ENCODE measurements at places on chromosomes 2 and 18.
A peak's percentile ranks its signal among the peaks of the same experiment; 100 is the strongest.

DNA sequence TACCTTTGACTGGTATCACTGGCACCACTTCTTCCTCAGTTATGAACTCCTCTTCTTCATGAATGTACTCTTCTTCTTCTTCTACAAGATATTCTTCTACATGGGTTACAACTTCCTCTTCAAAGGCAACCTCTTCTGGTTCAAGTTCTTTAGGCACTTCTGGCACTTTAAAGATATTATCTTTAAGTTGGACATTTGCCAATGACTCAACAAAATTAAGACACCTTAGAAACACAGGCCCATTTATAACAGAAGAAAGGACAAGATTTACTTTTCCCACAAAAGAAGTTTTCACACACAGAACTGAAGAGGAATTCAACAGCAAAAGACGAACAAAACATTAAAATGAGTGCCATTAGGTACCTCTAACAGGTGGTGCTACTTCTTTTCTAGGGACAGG is 127.3 kb downstream of the TTN start:
- DNase-seq: no peak

- DNase-seq: no peak
These were observed 4.0 kb downstream of the PPP3R1 start for GRCh38 chr2:68248361-68248760.

DNA sequence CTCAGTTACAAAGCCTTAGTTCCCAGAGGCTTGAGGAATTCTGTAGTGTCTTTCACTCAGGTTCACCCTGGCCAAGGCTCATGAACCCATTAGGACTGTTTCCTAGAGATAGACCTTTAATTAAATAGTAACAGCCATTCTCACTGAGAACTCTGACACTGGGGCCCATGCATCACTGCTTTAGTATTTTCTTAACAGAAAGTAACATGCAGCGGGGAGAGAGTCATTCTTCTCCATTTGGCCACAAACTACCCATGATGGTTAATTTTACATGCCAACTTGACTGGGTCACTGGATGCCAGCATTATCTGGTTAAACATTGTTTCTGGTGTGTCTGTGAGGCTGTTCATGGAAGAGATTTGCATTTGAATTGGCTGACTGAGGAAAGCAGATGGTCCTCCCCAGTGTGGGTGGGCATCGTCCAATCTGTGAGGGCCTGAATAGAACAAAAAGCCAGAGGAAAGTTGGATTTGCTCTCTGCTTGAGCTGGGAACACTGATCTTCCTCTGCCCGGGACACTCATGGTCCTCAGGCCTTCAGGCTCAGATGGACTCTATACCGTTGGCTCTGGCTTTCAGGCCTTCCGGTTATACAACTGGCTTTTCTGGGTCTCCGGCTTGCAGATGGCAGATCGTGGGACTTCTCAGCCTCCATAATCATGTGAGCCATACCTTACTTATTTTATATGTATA is 5.6 kb upstream of the CPLX4 start:
- DNase-seq: no peak

GRCh38 chr18:33183136-33183535 is 257.4 kb downstream of the CCDC178 start:
- DNase-seq: peak; percentile 9

DNA sequence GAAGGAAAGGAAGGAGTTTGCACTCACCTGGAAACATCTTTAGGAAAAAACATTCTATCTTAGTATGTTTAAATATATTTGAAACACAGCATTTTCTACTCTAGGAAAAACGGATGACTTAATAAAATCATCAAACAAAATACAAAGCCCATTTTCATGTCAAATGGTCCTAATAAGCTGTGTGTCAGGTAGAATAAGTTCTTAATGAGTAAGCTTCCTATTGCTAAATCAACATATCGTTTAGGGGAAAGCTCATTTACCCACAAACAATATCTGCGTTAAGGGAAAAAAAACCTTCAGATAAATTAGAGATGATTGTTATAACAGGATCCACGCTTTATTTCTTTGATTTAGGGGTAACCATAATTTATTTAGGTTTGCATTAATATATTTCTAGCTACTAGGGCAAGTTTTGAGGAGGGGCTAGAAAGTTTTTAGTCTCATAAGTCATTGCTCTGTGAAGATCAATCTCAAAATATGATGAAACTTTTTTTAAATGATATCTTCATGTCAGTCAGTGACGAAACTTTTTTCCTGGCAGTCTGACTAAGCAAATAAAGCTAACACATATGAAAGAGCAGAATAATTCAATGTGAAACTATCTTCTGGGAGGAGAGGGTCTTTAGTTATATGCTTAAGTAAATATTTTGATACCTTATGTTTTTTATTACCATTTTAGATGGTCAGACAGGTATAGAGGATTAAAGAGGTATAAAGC is 147.1 kb downstream of the WDSUB1 start:
- no peak for DNase-seq

GRCh38 chr2:237603718-237604362 is 13.3 kb upstream of the RAB17 start:
- no peak for DNase-seq

- DNase-seq: no peak
These were observed 62.3 kb downstream of the NGEF start for GRCh38 chr2:232950751-232951150.

GRCh38 chr2:23128684-23129292 is 256.2 kb upstream of the KLHL29 start:
- DNase-seq: no peak

GRCh38 chr2:211455216-211455841 is 898.9 kb downstream of the CPS1 start:
- no peak for DNase-seq

DNA sequence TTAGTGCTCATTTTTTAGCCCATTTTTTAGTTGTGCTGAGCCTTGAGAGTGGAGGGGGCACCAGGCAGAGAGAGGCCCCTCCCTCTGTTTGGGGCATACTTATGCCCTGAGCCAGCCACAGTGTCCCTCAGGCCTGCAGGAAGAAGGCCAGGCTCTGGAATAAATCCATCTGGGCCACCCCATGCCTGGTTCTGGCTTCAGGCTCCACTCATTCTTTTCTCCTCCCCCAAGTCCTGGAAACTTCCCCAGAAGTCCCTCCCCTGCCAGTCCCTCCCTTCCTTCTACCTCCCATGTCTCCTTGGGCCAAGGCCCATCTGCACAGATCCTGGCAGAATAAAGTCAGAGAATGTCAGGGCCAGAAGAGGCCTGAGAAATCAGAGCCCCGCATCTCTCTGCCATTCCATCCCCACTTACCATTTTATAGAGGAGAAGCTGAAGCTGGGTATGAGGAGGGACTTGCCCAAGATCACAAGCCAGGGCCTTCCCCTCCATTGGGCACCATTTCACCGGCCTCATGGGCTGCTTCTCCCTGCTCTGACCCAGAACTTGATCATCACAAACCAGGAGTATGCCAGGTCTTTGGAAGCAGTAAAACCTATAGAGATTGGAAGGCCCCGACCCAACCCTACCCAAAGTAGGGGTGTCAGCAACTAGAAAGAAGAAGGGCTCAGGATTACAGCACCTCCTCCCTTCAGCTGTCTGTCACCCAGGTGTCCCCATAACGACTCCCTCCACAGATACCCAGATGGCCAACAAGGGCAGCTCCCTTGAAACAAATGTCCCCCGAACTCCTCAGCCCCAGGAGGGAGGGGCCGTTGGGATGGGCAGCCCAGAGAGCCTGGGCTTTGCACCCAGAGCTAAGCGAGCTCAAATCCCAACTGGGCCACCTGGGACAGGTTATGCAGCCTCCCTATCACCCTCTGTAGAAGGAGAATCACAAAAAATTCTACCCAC is 108.4 kb downstream of the POLR1A start:
- no peak for DNase-seq

- DNase-seq: no peak
These were observed 2.0 kb upstream of the UPP2 start for GRCh38 chr2:158099716-158100115.

DNA sequence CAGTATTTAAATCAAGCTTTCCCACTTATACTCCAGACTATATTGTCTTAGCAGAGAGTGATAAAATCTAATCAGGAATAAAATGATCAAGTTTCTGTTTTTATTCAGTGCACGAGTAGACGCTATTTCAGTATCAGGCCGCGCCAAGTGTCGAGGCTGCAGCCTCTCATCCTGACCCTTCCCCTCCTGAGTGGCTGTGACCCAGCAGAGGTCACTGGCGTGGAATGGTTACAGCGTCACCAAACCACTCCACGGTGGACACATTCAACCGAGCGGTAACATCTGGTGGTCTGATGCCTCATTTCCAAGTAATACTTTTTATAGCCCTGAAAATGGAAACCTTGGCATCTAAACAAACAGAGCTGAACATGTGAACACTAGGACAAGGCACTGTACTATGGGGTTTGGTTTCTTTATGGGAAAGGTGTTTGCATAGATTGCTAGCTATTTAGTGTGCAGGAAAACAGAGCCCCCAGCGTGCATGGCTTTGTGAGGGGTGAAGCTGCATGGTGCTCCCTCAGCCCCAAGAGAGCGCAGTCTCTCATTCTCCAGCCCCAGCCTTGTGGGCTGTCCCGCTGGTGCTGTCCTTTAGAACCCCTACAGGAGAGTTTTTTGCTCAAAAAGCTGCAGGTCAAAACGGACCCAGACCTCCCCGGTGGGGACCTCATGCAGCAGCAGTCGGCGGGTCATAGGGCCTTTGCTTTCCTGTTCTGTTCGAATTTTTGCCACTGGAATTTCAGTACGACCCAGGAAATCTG is 28.4 kb downstream of the FAM228A start:
- DNase-seq: no peak

- DNase-seq: no peak
These were observed 97.4 kb upstream of the LRATD1 start for GRCh38 chr2:14535156-14535555.

- no peak for DNase-seq
These were observed 72.0 kb downstream of the ZNF521 start for GRCh38 chr18:25279961-25280360.

DNA sequence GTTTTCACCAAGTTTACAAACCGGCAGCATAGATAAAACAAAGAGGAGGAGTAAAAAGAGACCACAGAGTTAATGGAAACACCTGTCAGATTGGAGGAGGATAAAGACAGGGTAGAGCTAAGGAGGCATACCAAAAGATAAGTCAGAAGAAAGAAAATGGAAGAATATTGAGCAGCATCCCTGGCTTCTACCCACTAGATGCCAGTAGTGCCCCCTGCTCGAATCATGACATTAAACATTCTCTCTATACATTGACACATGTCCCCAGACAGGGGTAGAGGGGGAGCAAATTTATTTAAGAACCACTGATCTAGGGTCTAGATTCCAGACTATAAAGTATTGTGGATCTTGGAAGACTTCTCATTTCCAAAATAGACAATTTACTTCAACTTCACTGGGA is 159.8 kb upstream of the ETAA1 start:
- no peak for DNase-seq
